ENCODE measurements at places on chromosomes 5 and 9.

DNA sequence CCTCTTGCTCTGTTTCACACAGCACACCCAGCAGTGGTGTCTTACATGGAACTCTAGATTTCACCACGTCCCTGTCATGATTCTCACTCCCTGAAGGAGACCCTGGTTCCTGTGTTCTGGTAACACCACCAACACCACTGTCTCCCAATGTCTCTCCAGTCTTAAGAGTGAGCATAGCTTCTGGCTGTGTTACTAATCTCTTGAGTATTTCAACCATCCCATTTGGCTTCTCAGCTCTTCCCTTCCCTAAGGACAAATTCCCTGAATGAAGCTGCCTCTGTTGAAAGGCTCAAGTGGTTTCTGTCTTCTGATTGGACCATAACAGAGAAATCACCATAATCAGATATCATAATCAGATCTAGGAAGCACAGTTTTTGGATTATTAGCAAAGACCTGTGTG, 311.8 kb downstream of the DNAH5 start:
- DNase-seq = no peak

DNA sequence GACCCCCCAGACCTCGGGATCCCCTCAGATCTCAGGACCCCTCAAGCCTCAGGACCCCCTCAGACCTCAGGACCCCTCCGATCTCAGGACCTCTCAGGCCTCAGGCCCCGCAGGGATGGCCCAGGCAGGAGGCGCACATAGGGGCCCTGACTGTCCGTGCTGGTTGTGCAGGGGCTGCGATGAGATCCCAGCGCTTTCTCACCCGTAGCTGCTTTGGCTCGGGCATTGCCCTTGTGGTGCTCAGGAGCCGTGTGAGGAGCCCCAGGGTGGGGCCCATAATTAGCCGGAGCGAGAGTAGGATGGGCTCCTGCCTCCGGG, 680 bp upstream of the LPCAT1 start:
- no peak for DNase-seq

DNA sequence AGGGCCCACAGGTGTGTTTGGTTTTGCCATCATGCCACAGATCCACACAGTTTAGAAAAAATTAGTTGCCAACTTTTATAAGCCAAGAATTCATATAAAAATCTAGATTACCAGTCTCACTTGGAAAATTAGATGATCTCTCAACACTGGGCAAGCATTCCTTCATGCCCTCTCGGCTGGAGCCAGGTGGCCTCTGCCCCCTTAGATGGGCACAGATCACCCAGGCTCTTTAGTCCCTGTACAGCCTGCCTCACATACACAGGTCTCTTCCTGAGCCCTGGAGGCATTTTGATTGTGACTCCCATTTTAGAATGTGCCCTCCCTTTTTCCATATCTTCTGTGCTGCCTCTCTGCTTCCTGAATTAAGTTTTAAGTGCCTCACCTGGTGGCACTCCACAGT, 20.0 kb downstream of the ACO1 start:
- DNase-seq = peak; percentile 75

DNA sequence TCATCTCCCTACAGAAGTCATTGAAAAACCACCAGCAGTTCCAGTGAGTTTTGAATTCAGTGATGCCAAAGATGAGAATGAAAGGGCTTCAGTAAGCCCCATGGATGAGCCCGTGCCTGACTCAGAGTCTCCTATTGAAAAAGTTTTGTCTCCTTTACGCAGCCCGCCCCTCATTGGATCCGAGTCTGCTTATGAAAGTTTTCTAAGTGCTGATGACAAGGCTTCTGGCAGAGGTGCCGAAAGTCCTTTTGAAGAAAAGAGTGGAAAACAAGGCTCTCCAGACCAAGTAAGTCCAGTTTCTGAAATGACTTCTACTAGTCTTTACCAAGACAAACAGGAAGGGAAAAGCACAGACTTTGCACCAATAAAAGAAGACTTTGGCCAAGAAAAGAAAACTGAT, 90.1 kb downstream of the MAP1B start:
- no peak for DNase-seq

DNA sequence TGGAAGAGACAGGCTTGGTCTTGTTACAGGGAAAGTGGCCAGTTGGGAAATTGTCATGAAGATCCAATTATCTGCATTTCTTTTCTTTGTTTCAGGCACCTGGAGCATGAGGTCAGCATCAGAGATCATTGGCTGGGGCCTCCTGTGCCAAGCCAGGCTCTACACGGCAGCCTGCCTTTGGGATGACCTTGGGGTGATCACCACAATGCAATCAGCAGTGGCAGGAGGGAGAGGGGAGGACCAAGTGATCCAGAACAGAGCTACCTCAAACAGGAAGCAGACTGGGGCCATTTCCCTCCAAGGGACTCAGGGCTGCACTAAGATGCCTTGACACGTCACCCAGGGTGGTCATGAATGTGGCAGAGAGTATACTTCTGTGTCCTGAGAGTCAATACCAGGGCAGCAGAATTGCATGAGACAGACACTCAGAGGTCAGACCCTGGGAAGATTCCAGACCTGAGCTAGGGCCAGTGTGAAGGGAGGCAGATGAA, 8.9 kb downstream of the SMIM23 start:
- no peak for DNase-seq

GRCh38 chr9:35335164-35335563, 154.7 kb upstream of the RUSC2 start:
- DNase-seq = no peak

DNA sequence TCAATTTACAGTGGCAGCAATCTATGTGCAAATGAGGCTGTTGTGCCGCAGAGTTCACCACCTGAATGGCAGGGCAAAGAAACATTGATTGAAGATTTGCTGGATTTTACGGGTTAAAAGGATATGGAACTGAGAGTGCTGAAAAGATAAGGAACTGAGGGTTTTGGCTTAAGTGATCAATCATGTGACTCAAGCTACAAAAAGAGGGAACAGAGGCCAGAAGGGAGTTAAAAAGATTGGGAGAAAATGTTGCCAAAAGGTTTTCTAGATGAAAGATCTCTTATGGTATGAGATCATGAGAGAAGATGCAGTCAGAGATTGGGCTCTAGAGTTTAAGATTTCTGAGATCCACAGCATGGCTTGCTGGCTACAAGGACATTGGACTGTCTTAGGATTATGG, 7.9 kb upstream of the RIMOC1 start:
- DNase-seq = no peak

Data from left lobe of liver (tissue), 2 donors.